Nephron progenitor cell (in vitro differentiated cells): ENCODE measurements at places on chromosomes 11 and 22.

DNA sequence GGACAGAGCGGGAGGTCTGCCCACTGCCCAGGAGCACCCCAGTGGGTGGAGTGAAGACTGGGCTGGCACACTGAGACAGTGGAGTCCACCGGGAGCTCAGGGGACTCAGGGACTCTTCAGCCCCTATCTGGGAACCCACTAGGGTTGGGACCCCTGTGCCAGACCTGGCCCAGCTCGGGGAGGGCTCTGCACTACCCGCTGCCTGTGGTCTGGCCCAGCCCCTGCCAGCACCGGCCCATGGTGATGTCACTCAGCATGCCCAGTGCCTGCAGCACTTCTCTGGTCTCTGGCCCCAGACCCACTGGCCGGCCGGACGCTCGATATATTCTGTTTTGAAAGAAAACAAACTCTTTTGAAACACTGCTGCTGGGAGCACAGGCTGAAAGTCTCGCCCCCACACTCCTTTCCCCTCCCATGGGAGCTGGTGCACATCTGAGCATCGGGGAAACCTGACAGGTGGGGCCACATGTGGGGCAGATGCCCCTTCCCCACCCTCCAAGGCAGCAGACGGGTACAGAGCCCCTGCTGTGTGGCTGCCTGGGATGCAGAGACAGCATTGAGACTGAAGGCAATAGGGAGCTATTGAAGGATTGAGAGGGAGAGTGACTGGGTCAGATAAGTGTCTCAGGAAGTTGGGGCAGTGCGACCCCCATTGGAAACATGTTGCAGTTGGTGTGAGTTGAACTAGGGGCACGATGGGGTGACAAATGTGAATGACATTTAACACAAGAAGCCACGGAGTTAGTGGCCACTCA is 62.9 kb downstream of the MYEOV start:
- no peak for DNase-seq
- H3K4me3 ChIP-seq, result no peak overlapping the region
- no peak overlapping the region for H3K27ac ChIP-seq
- peaks cover 5% of the 10 kb centered on the region for H3K4me1 ChIP-seq

DNA sequence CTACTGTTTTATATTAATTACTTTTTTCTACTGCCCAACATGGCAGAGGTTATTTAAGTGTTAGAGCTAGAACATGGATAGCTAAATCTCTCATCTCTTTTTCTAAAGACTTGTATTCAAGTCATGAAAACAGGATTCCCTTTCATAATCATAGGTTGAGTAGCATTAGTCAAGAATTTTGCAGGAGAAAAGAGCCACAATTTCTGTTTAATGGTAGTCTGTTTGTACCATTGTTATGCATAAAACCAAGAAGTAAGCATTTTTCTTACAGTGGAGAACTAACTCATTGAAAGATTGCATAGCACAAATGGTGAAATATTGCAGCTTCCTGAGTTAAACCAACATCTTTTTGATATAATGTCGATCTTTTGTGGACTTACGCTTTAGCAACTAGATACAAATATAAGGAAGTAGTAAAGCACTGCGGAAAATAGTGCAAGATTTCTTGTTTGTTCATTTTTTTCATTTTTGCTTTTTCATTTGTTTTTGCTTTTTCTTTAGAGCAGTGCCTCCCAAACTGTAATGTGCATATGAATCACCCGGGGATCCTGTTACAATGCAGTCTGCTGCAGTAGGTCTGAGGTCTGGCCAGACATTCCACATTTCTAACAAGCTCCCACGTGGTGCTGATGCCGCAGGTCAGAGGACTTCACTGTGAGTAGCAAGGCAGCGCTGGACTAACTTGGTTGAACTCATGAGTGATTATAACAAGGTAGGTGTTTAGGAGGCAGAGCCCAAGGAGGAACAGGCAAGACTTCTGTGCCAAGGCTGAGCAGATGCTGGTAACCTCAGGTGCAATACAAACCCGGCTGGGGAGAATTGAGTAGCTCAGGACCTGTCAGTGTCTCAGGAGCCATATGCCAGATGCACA is 4.6 kb downstream of the ETS1 start:
- peaks cover 8% of the 10 kb centered on the region for H3K36me3 ChIP-seq
- H3K27ac ChIP-seq, result no peak overlapping the region
- H3K4me1 ChIP-seq, result peaks cover 67% of the 10 kb centered on the region
- peak overlapping the region; percentile 41 for H3K4me3 ChIP-seq

DNA sequence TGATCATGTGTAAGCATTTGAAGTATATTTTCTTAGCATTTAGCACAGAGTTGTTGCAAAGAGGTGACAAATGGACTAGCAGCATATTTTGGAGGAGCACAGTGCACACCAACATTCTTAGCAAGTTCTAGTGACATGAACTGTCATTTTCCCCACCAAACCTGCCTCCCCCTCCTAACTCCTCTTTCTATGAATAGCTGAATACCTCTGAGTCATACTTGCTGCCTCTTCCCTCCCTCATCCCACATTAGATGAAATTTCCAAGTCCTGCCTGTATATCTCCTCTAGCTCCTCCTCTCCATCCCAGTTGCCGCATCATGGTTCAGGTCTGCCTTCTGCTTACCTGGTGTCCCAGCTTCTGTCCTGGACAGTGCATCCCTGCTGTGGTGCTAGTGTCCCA is 7.2 kb downstream of the OSBP2 start:
- H3K27me3 ChIP-seq, result peaks cover 40% of the 10 kb centered on the region
- H3K36me3 ChIP-seq, result no peaks in the 10 kb centered on the region
- no peak overlapping the region for H3K4me3 ChIP-seq
- no peak for DNase-seq
- H3K4me1 ChIP-seq, result peaks cover 25% of the 10 kb centered on the region

GRCh38 chr11:125426818-125427528 is 69.1 kb downstream of the FEZ1 start:
- peaks cover 5% of the 10 kb centered on the region for H3K4me1 ChIP-seq
- peaks cover 2% of the 10 kb centered on the region for H3K27me3 ChIP-seq
- H3K27ac ChIP-seq, result peak overlapping the region; percentile 87
- no peak overlapping the region for H3K4me3 ChIP-seq
- DNase-seq, result no peak

GRCh38 chr11:90531001-90531400 is 308.2 kb upstream of the CHORDC1 start:
- H3K4me3 ChIP-seq, result no peak overlapping the region
- H3K36me3 ChIP-seq, result no peaks in the 10 kb centered on the region
- no peak overlapping the region for H3K27ac ChIP-seq
- no peak for DNase-seq

- peaks cover 4% of the 10 kb centered on the region for H3K4me1 ChIP-seq
- H3K27ac ChIP-seq, result no peak overlapping the region
- no peak for DNase-seq
- H3K4me3 ChIP-seq, result no peak overlapping the region
- no peaks in the 10 kb centered on the region for H3K36me3 ChIP-seq
Observed at GRCh38 chr22:17817511-17818065, 43.3 kb upstream of the BID start.

DNA sequence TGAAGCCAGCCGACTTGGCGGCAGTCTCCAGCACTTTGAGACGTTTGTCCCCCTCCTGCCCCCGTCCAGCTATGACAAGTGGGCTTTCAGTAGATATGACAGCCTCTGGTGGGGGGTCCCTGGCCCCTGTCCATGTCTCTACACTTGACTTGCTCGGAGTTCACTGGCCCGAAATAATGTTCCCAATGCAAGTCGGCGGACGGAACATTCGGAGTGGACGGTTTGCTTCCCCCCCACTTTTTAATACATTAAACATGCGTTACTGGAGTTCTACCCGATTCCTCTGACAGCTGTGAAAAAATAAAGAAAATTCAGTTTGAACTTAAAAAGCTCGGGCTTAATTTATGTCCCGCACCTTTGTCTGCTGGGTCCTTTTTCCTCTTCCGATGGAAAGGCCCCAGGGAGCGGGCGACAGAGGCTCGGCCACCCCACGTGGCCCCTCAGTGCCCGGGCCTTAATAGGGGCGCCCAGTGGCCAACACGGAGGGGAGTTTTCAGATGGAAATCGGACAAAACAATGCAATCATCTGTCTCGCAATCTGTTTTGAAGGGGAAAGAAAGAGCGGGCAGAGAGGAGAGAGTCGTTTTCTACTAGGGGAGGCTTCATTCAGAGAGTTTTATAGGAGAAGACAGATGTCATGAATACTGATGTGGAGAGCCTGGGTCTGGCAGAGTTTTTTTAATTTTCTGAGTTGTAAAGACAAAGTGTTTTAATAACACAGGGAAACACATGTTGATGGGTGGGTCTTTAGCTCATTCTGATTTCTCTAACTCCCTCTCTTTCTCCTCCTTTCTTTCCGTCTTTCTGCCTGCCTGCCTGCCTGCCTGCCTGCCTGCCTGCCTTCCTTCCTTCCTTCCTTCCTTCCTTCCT is 50.2 kb downstream of the SMIM38 start:
- peak overlapping the region; percentile 57 for H3K27ac ChIP-seq
- no peak overlapping the region for H3K4me3 ChIP-seq
- H3K4me1 ChIP-seq, result peaks cover 45% of the 10 kb centered on the region
- H3K27me3 ChIP-seq, result peaks cover 20% of the 10 kb centered on the region
- no peak for DNase-seq

GRCh38 chr11:124719534-124719933 is 20.2 kb upstream of the NRGN start:
- no peak overlapping the region for H3K27ac ChIP-seq
- no peak for DNase-seq
- peaks cover 99% of the 10 kb centered on the region for H3K27me3 ChIP-seq
- peak overlapping the region; percentile 82 for H3K4me3 ChIP-seq
- H3K36me3 ChIP-seq, result no peaks in the 10 kb centered on the region
- peaks cover 49% of the 10 kb centered on the region for H3K4me1 ChIP-seq
